Hepatocyte (in vitro differentiated cells): ENCODE measurements at places on chromosomes 1 and 21. TPM values are rescaled to one million over a fixed set of nuclear protein-coding genes. Genes with fewer than 3 reads are reported as not detected.
A peak's percentile ranks its signal among the peaks of the same experiment; 100 is the strongest.

DNA sequence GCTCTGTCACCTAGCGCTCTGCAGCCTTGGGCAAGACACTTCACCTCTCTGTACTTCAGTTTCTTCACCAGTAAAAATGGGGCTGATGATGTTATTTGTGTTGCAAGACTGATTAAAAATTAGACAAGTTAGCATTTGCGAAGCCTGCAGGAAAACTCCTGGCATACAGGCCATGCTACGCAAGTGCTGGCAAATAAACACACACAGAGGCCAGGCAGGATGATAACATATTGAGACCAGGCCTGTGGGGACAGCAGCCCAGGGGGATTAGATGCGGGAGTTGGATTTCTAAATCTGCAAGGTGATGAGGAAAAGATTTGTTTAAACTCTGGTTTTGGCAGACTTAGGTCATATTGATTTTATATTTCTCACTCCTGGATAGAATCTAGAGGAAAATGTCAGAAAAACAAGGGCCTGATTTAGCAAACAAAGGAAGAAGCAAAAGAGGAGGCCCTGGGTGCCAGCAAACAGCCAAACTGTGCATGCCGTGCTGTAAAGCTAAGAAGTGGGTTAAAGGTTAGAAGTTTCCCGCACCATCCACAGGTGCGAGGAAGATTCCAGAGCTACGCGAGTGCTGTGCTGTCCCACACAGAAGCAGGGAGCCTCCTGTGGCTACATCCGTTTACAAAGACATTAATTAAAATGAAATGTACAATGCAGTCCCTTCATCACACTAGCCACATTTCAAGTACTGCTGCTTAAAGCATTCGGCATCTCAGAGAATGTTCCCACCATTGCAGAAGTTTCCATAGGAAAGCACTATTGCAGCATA, 532.2 kb downstream of the NPHP4 start:
- no peak for DNase-seq

- DNase-seq = no peak
Observed at GRCh38 chr1:196209265-196209664, 399.0 kb downstream of the KCNT2 start.

DNA sequence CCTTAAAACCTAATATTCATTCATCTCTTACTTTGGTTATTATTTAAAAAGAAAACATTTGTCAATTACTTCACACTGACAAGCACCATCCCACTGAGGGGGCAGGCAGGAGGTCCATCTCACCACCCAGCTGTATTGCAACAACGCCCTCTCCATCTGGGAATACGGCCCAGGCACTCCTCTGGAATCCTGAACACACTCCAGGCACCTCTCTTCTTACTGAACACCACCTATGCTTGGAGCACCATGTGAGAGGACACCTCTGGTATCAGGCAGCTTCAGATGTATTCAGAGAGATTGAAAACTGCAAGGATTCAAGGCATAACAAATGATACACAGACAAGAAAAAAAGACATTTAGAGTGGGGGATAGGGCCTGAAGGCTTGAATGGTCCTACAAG, 147.1 kb downstream of the CACNA1E start:
- DNase-seq = no peak

DNA sequence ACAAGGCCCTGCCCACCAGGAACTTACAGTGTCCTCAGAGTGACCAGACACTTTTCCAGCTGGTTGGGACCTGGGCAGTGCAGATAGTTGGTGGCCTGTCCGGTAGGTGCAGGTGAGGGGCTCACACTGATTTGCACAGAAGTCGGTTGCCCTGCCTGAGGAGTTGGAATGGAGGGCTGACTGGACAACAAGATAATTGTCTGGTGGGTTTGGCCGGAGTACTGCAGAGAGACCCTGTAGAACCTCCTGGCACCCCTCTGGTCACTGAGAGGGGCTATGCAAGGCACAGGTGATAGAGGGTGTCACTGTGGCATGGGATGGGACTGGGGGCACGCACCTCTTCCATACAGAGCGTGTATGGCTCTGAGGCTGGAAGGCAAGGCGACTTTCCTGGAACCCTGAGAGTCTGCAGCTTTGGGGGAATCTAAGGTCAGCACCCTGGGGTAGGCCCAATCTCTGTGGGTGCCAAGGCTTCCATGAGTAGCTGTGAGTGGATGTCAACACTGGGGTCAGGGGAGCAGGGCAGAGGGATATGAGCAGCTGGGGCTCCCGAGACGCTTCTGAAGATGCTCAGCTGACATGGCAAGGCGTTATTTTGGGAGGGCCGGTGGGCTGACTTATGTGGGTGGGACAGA, 7.6 kb upstream of the PLA2G2D start:
- DNase-seq = no peak

DNA sequence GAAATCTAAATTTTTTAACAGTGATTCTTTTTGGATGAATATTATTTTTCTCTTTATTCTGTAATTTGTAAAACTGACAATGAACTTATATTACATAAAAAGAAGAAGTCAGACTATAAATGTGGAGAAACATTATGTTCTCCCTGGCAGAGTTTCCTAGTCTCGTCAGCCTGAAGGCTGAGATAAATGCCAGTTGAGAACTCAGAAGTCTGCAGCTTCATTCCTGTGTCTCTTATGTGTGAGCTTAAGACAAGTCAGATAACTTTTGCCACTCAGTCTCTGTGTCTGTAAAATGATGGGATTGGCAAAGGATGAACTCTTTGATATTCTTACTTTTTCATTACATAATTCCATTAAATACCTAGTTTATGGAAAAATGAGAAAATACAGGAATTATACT, 568.8 kb upstream of the ZRANB2 start:
- DNase-seq = no peak

- peak; percentile 90 for DNase-seq
Observed at GRCh38 chr21:44869781-44870747, 3.4 kb downstream of the PTTG1IP start.

DNA sequence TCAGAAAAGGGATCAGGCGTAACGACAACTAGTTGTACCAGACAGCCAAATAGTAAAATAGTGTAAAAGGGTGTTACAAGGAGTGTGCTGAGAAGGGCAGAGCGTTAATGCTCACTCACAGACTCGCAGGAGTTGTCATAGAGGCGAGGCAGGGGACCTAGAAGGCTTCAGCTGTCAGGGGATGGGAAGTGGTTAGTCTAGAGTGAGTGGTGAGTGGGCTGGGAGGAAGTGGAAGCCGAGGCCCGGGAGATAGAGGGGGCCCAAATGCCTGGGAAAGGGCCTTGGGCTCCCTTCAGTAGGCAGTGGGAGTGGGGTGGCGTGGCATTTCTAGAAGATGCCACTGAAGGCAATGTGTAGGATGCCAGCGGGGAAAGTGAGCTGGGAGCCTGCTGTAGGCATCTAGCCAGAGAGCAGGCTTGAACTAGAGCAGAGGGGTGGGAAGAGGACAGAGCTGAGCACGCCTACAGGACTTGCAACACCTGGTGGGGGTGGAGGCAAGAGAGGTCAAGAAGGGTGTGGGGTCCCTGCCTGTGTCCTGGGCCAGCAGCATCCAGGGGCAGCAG, 10.3 kb downstream of the SLC6A17 start:
- no peak for DNase-seq

GRCh38 chr1:30329802-30330557, 393.4 kb downstream of the MATN1 start:
- DNase-seq = no peak

GRCh38 chr21:42453986-42454570, 41.9 kb downstream of the RSPH1 start:
- DNase-seq = no peak

DNA sequence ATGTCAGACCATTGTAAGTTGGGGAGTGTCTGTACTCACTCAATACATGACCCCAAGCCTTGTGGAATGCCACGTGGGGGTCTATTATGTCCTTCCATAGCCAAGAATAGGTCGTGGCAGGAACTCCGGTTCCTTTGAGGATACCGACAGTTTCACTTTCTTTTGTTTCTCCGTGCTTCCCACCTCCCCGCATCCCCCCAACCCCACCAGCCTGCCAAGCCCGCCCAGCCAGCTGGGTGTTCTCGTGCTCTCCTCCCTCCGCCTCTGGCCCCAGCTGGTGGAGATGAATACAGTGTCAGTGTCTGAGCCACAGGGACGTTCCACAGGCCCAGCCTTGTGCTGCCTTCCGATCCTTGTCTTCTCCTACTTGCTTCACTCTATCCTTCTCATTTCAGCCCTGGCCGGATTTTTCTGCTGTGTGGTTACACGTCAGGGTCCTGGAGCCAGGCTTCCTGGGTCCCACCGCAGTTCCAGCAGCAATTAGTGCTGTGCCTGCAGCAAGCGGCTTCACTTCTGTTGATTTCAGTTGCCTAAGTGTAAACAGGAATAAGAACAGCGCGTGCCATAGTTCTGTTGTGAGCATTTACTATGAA, 4.1 kb upstream of the AGTRAP start:
- DNase-seq = peak; percentile 78

GRCh38 chr1:167219646-167220536, 795 bp upstream of the POU2F1 start:
- DNase-seq = peak; percentile 91

GRCh38 chr1:202135221-202135721, 9.3 kb downstream of the ARL8A start:
- DNase-seq = peak; percentile 84

DNA sequence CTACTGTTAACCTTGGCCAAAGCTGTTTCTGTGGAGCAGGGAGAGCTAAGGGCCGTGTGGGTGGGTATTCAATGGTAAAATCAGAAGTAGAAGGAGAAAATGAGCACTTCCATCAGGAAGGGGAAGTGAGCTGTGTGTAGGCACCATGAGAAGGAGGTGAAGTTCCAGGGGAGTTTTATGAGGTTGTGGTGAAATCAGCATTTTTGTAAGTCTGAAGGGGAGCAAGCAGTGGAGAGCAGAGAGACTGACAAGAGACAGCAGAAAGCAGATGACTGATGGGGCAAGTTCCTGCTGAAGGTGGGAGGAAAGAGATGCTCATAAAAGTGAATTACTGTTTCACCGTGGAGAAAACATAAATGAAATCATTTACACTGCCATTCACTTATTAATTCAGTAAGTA, 2.7 kb upstream of the GPR88 start:
- no peak for DNase-seq

- DNase-seq = no peak
Observed at GRCh38 chr1:75529488-75529887, 81.4 kb downstream of the SLC44A5 start.

- DNase-seq = peak; percentile 54
Observed at GRCh38 chr1:181676269-181676668, 193.0 kb downstream of the CACNA1E start.

- no peak for DNase-seq
Observed at GRCh38 chr1:167491586-167492461, 26.5 kb downstream of the CD247 start.

GRCh38 chr1:79845936-79846335, 839.4 kb upstream of the ADGRL4 start:
- no peak for DNase-seq

GRCh38 chr1:204092632-204093420, 19.9 kb downstream of the SOX13 start:
- no peak for DNase-seq

GRCh38 chr1:9865724-9866123, 42.0 kb upstream of the CLSTN1 start:
- DNase-seq = no peak

DNA sequence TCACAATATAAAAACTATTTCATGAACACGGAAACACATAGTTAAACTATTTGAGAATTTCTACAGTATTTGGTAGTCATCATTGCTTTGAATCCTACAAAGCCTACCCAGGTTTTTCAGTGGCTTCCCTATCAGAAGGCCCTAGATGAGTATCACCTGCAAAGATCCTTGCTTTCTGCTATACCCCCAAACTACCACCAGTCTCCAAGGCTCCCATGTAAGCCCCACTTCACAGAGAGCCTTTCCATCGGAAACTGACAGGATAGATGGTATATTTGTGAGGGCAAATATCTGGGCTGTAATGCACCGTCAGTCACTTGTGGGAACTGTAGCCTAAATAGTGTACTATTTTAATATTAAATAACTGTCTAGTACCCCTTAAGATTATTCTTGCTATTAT, 674.3 kb downstream of the BRINP3 start:
- no peak for DNase-seq

DNA sequence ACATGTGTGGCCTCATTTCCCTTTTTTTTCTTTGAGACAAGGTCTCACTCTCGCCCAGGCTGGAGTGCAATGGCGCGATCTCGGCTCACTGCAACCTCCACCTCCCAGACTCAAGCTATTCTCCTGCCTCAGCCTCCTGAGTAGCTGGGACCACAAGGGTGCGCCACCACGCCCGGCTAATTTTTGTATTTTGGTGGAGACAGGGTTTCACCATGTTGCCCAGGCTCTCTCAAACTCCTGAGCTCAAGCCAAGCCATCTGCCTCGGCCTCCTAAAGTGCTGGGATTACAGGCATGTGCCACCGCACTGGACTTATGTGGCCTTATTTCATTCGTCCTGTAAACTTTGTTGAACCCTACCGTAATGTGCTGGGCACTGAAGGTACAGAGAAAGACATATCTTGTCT, 569 bp upstream of the WARS2 start:
- peak; percentile 8 for DNase-seq

Gene OR10Z1
- polyA plus RNA-seq = not detected in 2 replicates

Gene LRRC8D
- polyA plus RNA-seq = 13.8 and 15.1 TPM in 2 replicates

Gene SFN
- polyA plus RNA-seq = 7.3 and 8.5 TPM in 2 replicates

Gene FCGR1A
- polyA plus RNA-seq = 0.52 and 1.00 TPM in 2 replicates

Gene EPHA8
- polyA plus RNA-seq = not detected in 2 replicates

Gene CACNA1S
- polyA plus RNA-seq = not detected in 2 replicates

Gene OR2W3
- not detected in 2 replicates for polyA plus RNA-seq

Gene SLC5A9
- polyA plus RNA-seq = 19.1 and 26.5 TPM in 2 replicates

Gene STK40
- 48.4 and 56.3 TPM in 2 replicates for polyA plus RNA-seq

Gene VASH2
- 0.96 and 3.0 TPM in 2 replicates for polyA plus RNA-seq

Gene TAL1
- 0.68 TPM in 1 of 2 replicates, not detected in the other for polyA plus RNA-seq

Gene SNRNP40
- polyA plus RNA-seq = 46.9 and 48.4 TPM in 2 replicates
